ENCODE measurements at places on chromosomes 2 and 18.

GRCh38 chr2:105432749-105433148 is 33.9 kb upstream of the FHL2 start:
- no peak for DNase-seq

DNA sequence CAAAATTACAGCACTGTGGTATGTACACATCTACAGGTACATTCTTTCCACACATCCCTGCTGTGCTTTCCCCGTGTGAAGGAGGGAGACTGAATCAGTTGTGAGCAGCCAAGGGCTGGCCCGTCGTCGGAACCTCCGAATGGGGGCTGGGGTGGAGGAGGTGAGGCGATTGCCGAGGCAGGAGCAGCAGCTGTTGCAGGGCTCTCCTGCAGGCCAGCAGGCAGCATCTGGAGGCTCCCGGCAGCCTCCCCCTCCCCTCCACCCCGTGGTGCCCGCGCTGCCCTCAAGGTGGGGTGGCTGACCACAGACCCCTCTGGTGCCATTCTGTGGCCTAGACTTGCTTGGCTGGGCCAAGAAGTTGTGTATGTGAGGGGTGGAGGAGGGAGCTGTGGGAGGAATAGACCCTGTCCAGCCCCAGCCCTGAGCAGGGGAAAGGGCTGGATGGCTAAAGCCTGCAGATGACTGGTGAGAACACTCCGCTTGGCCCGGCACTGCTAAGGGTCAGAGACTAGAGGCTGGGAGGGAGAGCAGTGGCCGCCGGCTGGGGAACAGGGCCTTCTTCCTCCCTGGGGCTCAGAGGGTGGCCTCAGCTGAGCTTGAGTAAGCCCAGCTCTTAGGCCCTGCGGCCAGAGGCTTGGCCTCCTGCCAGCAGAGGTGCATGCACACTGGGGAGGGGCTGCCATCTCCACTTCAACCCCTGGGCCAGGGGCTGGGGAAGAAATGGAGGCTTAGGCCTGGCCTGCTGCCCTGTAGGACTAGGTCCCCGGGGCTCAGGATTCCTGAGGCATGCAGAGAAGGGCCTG is 7.6 kb downstream of the STAMBP start:
- DNase-seq: no peak

- DNase-seq: no peak
These were observed 1733.6 kb upstream of the CELF4 start for GRCh38 chr18:39299152-39299551.

DNA sequence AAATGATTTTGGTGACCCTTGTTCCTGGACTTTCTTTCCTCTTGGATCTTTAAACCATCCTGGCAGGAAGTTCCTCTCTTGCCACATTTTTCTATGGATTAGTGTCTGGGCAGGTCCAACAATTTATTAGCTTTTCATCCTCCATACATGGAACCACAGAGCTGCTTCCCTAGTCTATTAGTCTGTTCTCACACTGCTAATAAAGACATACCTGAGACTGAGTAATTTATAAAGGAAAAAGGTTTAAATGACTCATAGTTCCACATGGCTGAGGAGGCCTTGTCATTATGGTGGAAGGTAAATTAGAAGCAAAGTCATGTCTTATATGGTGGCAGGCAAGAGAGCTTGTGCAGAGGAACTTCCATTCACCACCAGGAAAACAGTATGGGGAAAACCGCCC is 122.9 kb downstream of the DDX1 start:
- DNase-seq: no peak

- no peak for DNase-seq
These were observed 5.6 kb upstream of the KCNJ3 start for GRCh38 chr2:154692927-154693326.
